HT-29 (cell line): ENCODE measurements at places on chromosomes 6 and 20.

DNA sequence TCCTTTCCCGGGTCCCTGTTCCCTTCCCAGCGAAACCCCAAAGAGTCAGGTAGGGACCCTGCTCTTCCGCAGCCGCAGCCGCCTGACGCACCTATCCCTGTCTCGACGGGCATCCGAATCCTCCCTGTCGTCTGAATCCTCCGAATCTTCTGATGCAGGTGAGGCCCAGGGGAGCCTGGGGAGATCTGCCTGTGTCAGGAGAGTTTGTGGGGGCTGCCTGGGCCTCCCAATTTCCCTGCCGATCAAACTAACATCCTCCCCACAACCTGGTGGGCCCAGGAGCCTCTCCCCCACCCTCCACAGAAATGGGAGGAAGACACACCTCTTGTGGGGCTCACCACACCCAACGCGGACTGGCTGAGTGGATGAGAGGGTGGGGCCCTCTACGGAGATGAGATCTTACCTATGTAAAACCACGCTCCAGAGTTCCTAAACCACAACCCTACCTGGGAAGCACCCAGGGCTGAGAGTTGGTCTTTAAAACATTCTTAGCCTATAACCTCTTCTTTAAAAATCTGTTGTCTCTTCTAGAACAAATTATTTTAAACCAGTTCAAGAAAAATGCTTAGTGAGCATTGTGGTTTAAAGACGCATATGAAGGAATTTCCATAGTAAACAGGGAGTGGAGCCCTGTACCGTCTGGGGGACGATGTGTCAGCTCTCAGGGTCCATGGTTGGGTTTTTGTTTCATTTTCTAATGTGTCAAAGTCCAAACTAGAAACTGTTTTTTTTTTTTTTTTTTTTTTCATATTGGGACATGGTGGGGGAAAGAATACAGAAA, 1.7 kb downstream of the CDC25B start:
- DNase-seq = no peak

DNA sequence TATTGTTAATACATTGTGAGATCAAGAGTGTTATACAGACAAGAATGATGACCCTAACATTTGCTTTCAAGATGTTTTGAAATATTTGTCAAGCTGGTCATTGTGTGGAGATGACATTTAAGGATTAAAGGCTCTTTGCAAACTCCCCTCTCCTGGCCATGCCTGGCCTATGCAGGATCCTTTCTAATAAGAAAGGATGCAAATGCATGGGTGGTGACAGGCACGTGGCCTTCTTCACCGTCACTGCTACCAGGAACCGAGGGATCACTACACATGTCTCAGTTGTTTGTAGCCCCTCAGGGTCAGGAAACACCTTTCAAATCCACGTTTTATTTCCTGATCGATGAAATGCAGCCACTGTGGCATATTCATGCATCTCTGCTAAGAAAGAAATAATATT, 419.7 kb downstream of the PRKN start:
- DNase-seq = no peak

DNA sequence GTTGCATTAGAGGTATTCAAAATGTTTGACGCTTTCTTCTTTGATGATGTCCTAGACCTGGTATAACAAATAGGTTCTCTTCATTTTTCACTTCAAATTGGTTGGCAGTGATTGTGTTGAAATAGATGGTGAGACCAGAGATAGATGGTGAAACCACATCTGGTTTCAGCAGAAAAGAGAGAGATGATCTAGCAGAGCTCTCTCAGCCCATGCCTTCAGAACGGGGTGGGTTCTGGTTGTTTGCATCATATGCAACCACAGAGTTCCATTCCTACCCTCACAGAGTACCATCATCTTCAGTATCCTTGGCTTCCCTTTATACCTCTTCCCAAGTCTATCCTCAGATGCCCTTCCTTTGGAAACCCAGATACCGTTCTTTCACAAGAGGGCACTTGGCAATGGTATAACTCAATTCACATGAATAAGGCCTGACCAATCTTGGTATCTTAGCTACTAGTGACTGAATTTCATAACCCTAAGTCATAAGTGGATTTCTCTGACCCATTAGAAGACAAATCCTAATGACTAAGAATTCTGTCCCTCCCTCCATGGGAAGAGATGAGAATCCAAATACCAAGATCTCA, 93.7 kb downstream of the UBE3D start:
- DNase-seq = no peak

GRCh38 chr6:52543262-52543661, 33.6 kb downstream of the TRAM2 start:
- no peak for DNase-seq

- no peak for DNase-seq
Measured at GRCh38 chr6:39678914-39679313, 46.3 kb downstream of the KIF6 start.

GRCh38 chr20:31991339-31991705, 18.9 kb upstream of the CCM2L start:
- no peak for DNase-seq

DNA sequence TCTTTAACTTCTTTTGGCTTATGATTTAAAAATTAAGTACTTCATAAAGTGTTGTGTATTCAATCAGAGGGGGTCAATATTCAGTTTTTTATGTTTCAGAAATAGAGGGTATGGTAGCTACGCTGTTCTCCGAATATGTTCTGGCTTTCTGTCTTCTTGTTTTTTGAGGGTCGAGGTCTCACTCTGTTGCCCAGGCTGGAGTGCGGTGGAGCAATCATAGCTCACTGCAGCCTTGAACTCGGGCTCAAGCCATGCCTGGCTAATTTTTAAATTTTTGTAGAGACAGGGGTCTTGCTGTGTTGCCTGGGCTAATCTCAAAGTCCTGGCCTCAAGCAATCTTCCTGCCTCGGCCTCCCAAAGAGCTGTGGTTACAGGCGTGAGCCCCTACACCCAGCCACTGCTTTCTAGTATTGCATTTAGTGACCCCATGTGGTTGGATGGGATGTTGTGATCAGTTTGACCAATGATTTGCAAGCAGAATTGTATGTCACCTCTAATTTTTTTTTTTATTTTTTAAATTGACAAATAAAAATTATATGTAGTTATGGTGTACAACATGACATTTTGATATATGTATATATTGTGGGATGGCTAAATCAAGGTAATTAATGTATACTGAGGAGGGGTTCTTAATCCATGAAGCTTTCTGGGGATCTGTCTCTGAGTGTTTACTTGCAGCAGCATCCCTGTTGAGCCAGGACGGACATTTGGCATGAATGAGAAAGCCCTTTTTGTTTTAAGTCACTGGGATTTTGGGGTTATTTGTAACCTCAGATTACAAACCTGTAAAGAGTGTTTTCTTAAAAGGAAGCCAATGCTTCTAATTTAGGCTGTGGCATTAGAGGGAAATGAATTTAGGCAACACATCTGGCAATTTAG, 38.5 kb upstream of the DEK start:
- peak; percentile 28 for DNase-seq

DNA sequence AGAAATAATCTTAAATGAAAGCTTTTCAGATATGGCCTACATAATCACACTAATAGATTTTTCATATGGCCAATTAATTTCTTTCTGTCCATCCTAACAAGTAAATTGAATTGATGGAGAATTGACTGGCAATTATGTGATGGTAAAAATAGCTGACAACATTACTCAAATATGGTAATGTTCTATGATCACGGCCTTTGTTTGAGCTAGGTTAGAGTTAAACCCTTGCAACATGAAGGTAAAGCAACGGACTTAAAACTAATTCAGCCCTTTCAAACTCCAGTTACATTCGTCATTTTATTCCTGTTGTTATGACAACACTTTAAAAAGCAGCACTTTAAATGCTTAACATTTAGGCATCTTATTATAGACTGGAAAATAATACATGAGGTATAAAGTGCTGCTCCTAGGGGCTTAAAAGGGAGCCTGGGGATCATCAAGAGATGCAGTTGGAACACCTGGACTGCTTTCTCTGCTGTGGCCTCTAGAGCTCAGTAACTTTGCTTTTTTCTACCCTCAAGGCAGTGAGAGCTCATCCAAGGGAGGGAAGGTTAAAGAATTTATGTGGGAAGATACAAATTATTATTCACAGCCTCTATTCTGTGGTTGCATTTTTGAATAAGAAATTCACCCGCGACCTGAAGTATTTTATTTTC, 46.9 kb downstream of the RIPOR2 start:
- no peak for DNase-seq

DNA sequence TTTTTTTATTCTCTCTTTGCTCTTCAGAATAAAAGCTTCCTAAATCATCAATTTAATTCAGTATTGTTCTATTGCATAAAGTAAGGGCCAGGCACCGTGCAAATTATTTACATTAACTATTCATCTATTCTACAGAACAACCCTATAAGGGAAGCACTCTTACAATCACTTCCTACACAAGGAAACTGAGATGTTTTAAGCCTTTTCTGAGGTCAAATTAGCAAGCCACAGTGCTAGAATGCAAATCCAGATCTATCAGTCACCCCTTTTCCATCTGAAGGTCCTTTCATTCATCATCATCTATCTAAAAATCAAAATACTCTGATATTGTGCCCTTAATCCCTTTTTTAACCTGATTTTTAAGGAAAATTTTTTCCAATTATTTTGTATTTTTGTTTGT, 31.2 kb downstream of the FRK start:
- no peak for DNase-seq

DNA sequence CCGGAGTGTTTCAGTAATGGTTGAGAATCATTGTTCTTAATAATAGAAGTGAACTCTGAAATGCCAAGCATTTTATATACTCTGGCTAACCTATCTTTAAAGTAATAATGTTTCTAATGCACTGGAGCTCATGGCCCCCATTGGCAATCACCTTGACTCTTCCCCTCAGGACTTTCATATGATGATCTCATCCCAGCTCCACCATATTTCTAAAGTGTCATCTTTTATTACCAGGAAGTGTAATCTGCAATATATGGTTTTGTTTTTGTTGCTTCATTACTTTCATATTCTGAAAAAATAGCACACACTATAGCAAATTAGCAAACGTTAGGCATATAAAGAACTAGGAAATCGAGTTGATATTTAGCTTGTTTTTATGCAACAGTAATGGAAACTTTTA, 60.3 kb downstream of the TULP4 start:
- DNase-seq = no peak

DNA sequence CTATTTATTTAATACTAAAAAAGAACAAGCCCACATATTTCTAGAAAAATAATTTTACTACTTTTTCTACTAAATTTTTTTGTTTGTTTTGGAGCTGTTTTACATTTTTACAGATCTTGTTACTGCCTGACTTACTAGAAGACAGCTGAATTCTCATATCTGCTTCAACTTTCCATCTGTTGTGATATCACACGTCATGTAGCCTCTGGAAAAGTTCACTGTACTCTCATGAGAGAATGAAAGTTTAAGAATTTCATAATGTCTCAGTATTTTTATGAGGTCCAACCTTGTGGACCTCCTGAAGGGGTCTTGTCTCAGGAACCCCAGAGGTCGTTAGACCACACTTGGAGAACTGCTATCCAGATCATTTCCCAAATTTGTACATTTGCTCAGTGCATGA, 81.7 kb upstream of the MTHFD1L start:
- DNase-seq = no peak

DNA sequence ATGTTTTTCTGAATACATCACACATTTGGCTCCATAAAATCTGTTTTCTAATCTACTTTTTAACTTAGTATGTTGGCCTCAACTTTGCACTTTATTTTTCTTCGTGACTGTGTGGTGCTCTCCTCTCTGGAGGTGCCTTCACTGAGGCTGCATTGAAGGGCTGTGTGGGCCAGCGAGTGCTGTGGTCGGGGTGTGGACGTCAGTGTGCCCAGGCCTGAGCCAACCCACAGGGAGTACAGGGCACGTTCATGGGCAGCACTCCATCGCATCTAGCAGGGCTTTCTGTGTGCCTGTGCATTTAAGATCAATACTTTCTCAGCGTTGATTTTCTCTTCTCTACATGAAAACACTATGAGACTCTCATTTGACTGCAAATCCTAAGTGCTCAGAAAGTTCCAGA, 37.8 kb downstream of the DACT2 start:
- DNase-seq = no peak

DNA sequence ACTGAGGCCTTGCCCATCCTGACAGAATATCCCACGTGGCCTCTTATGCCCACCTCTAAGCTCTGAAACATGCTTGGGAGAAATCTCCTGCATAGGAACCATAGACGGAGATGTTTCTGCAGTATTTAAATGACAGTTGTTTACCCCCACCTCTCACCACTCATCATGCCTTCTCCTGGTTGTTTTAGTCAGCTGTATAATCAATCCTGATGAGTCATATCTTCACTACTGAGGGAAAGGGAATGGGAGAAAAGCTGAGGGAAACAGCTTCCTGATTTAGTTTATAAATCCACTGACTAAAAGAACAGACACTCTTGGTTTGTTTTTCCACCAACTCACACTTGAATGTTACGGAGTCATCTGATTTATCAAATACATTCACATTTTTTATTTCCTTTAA, 113.2 kb upstream of the TENT5A start:
- peak; percentile 29 for DNase-seq

GRCh38 chr6:145626857-145627256, 108.5 kb downstream of the EPM2A start:
- no peak for DNase-seq

DNA sequence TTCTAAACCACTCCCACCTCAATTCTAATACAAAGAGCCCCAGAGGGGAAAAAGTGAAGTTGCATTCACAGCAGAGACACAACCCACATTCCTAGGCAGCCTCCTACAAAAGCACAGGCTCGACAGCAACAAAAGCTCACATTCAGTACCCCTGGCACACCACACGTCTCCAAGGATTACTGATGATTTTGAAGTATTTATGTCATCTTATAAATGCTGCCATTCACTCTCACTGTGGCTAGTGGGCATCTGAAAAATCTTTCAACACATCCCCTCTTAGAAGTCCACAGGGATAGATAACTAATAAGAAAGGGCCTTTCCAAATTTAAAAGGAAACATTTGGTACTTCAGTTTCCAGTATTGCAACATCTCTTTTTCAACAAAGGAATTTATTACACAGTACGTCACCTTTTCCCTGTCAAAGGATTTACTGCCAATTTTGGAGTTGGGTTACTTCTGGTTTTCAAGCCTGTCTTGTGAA, 146.7 kb downstream of the TASP1 start:
- DNase-seq = no peak

DNA sequence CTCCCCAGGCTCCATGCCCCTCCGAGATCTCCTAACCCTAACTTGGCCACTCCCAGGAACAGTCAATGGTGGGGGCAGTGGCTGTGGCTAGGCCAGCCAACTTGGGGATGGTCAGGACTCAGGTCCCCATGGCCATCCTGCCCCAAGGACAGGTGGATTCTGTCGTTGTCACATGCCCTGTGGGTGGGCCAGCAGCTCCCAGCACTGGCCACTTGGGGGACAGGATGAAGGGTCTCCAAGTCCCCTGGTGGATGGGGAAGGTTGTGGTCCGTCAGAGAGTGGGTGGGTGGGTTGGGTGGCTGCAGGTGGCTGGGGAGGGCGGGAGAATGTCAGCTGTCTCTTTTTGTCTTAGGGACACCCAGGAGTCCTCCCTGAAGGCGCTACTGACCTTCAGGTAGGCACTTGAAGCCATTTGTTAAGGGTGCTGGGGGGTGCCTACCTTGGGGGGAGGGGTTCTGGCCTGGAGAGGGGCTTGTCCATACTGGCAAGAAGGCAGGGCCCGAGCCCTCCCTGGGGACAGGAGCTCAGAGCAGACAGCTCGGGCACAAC, 5.5 kb downstream of the COL9A3 start:
- no peak for DNase-seq

GRCh38 chr20:2771631-2772080, 28.8 kb downstream of the CPXM1 start:
- no peak for DNase-seq
